ENCODE measurements at places on chromosomes 4 and X. TPM values are rescaled to one million over a fixed set of nuclear protein-coding genes. Genes with fewer than 3 reads are reported as not detected.

NRK gene
- not detected for total RNA-seq

BTC gene
- not detected for total RNA-seq

CXorf49B gene
- total RNA-seq, result not detected

CRMP1 gene
- not detected for total RNA-seq

NDNF gene
- total RNA-seq, result not detected

TRIM75 gene
- not detected for total RNA-seq

DNA sequence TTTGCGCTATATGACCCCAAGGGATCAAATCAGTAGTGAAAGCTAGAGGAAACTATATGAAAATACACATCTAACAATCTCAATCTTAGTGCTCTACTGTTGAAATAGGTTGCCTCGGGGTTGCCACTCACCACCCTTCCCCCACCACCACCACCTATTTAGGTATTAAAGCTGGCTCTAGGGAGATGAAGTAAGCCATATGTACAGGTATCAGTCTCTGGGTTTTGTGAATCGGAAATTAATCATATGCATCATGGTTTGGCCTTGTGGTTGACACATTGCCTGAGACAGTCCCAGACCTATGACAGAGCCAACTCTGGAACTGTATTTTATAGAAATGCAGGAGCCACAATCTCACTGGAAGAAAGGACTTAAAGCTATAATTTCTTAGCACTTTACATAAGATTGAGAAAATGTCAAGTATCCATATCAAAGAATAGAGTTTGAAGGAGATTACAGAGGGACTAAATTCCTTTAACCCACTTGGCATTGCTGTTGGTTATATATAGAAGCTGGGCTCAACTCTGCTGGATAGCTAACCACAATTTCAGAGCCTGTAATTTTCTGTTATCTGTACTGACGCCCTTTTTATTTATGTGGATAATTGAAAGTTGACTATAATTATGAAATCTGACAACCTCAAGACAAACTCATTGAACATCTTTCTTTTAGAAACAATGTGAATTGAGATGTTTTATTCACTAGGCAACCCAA is 26.7 kb upstream of the BMP2K start:
- DNase-seq, result no peak
- H3K27ac ChIP-seq, result no peak overlapping the region
- no peaks in the 10 kb centered on the region for H3K4me1 ChIP-seq
- H3K4me3 ChIP-seq, result no peak overlapping the region

DNA sequence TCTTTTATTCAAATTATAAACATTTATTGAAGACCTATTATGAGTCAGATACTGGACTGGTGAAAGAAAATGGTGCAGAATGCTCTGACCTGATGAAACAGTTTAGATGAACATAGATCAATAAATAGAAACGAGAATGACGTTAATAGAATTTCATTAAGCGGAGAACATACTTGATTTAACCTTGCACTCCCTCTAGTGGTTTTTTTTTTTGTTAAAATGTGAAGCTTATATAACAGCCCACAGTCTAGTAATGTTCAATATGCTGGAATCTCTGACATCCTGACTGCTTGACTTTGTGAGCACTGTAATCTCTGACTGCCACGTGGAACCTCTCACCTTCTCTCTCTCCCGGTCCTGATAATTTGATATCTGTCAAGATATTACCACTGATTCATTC is 32.3 kb downstream of the HDAC8 start:
- H3K27ac ChIP-seq, result no peak overlapping the region
- no peak for DNase-seq
- no peaks in the 10 kb centered on the region for H3K27me3 ChIP-seq
- no peaks in the 10 kb centered on the region for H3K4me1 ChIP-seq
- H3K4me3 ChIP-seq, result no peak overlapping the region

DNA sequence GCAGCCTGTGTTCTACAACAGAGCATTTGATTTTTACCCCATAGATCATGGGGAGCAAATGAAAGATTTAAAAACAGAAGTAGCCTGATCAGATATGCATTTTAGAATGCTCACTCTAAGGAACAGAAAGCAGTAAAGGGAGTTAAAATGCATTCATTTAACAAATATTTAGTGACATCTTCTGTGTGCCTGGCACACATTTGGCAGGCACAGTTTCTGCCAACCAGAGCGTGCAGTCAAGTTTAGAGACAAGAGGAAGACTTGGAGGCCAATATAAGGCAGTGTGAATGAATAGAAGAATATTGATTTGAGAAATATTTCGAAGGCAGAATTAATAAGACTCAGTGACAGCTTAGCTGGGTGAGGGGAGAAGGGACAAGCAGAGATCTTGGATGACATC is 210.1 kb downstream of the KDR start:
- DNase-seq, result no peak
- no peaks in the 10 kb centered on the region for H3K27me3 ChIP-seq
- H3K27ac ChIP-seq, result no peak overlapping the region
- no peaks in the 10 kb centered on the region for H3K4me1 ChIP-seq
- no peaks in the 10 kb centered on the region for H3K36me3 ChIP-seq

- DNase-seq, result no peak
- H3K4me3 ChIP-seq, result no peak overlapping the region
- no peak overlapping the region for H3K27ac ChIP-seq
- H3K4me1 ChIP-seq, result no peaks in the 10 kb centered on the region
- no peaks in the 10 kb centered on the region for H3K27me3 ChIP-seq
Measured at GRCh38 chrX:57481514-57481913, 110.3 kb upstream of the ZXDB start.

DNA sequence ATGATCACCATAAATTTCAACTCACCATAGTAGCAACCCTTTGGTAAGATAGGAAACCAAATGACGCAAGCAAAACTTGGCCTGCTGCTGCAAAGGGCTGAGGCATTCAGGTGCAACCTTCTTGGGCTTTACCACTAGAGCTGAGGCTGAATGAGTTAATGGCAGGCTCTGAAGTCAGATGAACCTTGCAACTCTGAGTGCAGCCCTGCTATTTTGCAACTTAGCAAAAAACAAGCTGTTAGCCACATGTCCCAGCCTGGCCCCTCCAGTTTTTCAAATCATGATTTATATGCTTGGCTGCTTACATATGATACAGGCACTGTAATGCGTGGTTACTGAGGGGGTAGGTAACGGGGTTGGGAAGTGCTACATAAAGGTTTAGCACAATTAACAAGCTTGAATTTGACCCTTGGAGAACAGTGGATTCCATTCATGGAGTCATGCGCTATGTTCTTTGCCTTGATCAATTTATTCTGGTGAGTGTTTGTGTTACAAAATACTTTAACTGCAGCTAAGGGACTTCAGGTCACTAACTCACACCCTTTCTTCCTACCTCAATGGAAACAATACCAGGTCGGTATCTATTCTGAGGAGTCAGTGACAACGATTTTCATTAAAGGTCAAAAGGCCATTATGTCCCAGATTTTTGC is 80.5 kb upstream of the PPARGC1A start:
- H3K4me1 ChIP-seq, result no peaks in the 10 kb centered on the region
- no peak overlapping the region for H3K27ac ChIP-seq
- no peak overlapping the region for H3K4me3 ChIP-seq
- DNase-seq, result no peak

GRCh38 chrX:18016941-18017340 is 155.8 kb upstream of the RAI2 start:
- H3K27me3 ChIP-seq, result no peaks in the 10 kb centered on the region
- H3K4me1 ChIP-seq, result no peaks in the 10 kb centered on the region
- no peak for DNase-seq
- no peaks in the 10 kb centered on the region for H3K36me3 ChIP-seq

- H3K4me3 ChIP-seq, result no peak overlapping the region
- H3K4me1 ChIP-seq, result peaks cover 16% of the 10 kb centered on the region
- no peaks in the 10 kb centered on the region for H3K27me3 ChIP-seq
- DNase-seq, result no peak
- no peaks in the 10 kb centered on the region for H3K36me3 ChIP-seq
- no peak overlapping the region for H3K27ac ChIP-seq
Measured at GRCh38 chrX:150697641-150698040, 4.4 kb downstream of the MTMR1 start.

- no peak overlapping the region for H3K4me3 ChIP-seq
- no peak overlapping the region for H3K27ac ChIP-seq
- no peak for DNase-seq
- no peaks in the 10 kb centered on the region for H3K36me3 ChIP-seq
- H3K4me1 ChIP-seq, result no peaks in the 10 kb centered on the region
Measured at GRCh38 chr4:143404555-143404954, 67.9 kb downstream of the GAB1 start.

DNA sequence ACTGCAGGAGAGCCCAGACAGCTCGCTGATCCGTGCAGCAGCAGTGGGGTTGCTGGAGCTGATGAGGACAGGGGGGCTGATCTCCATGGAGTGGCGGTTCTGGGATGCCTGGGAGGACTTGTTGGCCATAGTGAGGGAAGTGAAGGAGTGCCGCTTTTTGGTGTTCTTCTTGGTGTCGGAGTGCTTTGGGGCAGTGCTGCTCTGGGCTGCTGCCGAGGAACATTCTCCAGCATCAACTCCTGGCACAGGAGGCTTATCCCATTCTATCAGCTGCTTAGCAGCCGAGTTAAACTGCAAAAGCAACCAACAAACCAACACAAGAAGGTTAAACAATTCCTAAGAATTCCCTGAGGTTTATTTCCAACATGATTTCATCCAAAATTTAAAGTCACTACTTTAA is 126.3 kb upstream of the CBR4 start:
- H3K36me3 ChIP-seq, result no peaks in the 10 kb centered on the region
- DNase-seq, result no peak
- H3K4me3 ChIP-seq, result no peak overlapping the region

DNA sequence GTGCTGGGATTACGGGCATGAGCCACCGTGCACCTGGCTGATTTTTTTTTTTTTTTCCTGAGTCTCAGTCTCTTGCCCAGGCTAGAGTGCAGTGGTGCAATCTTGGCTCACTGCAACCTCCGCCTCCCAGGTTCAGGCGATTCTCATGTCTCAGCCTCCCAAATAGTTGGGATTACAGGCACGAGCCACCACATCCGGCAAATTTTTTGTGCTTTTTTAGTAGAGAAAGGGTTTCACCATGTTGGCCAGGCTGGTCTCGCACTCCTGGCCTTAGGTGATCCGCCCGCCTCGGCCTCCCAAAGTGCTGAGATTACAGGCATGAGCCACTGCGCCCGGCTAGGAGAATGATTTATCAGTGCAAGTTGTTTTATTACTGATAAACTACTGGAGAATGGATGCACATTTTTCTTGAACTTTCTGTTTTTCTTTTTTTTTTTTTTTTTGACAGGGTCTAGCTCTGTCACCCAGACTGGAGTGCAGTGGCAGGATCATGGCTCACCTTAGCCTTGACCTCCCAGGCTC is 39.7 kb upstream of the DHRSX start:
- H3K4me1 ChIP-seq, result no peaks in the 10 kb centered on the region
- DNase-seq, result no peak
- H3K27me3 ChIP-seq, result no peaks in the 10 kb centered on the region

DNA sequence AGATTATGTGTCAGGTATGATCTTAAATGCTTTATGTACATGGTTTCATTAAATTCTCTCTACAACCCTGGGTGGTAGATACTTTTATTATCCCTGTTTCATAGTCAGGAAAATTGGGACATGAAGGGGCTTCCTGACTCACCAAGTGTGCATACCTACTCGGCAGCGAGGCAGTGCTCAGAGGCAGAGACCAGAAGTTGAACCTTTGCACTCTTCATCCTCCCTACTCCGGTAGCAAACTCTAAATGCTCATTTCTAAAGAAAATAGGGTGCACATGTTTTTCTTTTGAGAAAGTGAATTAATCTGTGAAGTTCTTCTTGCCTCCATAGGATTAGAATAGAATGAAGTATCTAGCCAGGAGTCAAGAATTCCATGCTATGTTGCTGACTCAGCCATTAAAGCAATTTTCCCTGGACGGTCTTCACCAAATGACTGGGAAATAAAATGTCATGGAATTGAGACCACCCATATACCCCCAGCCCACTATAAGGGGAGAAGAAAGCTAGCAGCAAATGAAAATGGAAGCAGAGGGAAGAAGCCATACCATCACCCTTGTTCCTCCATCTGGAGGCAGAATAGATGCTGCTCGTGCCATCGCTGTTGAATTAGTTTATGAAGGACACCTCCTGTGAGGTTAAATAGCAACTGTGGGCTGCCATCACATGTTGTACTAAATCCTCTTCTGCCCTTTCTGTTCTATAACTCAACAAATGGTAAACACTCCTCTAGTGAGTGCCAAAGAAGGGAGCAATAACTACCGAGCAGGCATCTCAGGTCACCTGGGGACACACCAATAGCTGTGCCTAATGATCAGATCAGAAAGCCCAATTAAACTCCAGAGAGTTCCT is 355.4 kb downstream of the CAMK2D start:
- no peaks in the 10 kb centered on the region for H3K4me1 ChIP-seq
- DNase-seq, result no peak
- H3K27me3 ChIP-seq, result no peaks in the 10 kb centered on the region
- H3K4me3 ChIP-seq, result no peak overlapping the region
- no peak overlapping the region for H3K27ac ChIP-seq

DNA sequence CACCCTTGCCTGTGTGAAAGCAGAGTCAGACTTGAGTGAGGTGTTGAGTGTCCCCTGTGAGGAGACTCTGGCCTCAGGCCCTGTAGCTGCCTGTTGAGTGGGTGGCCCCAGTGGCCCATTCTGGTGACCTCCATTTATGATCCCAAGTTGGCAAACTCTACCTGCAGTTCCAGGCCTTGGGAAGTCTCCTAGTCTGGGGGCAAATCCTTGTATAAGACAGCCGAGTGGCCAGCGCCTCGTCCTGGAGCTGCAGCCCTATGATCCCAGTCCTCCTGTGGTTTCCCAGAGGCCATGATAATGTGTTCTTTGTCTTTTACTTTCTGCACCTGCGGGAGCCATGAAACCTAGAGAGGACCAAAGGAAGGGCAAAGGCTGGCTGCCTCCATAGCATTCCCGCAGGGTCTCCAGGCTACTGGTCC is 58.7 kb downstream of the NBDY start:
- DNase-seq, result no peak
- H3K4me3 ChIP-seq, result no peak overlapping the region
- H3K27ac ChIP-seq, result no peak overlapping the region
- no peaks in the 10 kb centered on the region for H3K36me3 ChIP-seq

DNA sequence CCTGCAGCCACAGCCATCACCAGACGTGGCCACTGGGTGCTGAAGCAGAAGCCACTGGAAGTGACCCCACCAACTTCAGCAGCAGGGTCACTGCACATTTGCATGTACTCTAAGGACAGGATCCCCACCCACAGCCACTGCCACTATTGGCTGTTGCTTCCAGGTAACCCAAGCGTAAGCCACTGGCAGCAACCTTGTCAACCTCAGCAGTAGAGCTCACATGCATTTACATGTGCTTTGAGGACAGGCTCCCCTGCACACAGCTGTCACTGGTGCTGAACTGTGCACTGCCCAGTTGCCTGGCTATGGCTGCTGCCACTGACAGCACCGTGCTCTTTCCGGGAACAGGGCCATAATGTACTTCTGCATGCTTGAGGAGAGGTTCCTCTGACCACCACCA is 332.4 kb upstream of the DMD start:
- no peak overlapping the region for H3K4me3 ChIP-seq
- no peak for DNase-seq
- no peaks in the 10 kb centered on the region for H3K27me3 ChIP-seq
- no peaks in the 10 kb centered on the region for H3K36me3 ChIP-seq

DNA sequence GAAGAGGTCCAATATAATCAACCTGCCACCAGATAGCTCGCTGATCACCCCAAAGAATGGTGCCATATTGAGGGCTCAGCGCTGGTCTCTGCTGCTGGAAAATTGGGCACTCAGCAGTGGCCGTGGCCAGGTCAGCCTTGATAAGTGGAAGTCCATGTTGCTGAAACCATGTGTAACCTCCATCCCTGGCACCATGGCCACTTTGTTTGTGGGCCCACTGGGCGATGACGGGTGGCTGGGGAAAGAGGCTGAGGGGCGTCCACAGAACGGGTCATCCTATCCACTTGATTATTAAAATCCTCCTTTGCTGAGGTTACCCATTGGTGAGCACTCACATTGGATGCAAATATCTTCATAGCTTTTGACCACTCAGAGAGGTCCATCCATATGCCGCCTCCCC is 7.7 kb downstream of the F8A2 start:
- no peaks in the 10 kb centered on the region for H3K4me1 ChIP-seq
- no peak overlapping the region for H3K27ac ChIP-seq
- no peaks in the 10 kb centered on the region for H3K36me3 ChIP-seq
- H3K27me3 ChIP-seq, result no peaks in the 10 kb centered on the region

All from naive thymus-derived CD4-positive, alpha-beta T cell (primary cell).